Effector CD4-positive, alpha-beta T cell (primary cell): ENCODE measurements at places on chromosomes 1 and 21.
A peak's percentile ranks its signal among the peaks of the same experiment; 100 is the strongest.

- no peak for DNase-seq
Observed at GRCh38 chr1:88892357-88892877, 1.1 kb upstream of the GTF2B start.

DNA sequence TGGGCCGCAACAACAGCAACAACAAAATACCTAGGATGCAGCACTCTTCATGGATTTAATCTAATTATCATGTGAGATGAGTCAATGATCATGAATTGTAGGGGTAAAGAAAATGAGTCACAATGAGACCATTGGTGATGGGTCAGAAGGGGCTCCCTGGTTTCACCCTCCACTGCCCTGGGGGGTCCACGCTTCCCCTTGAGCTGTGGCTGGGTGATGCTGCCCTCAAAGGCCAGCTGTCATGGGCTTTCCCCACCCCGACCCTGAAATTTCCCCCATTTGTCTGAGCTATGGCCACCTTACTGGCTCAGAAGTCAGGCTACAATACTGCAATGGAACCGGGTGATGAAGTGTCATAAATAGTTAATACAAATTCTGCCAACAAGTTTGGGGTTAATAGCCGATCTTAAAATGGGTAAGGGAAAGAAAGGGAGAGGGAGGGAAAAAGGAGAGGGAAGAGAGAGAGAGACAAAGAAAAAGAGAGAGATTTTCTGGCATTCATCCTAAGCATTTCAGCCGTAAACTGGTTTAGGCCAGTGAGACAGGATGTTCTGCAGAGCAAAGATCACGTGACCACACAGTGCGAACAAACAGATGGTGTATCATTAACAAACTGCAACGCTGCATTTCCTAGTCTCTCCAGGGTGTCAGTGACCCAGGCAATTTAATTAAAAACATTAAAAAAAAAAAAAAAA lies 143.4 kb upstream of the ERRFI1 start:
- DNase-seq = peak; percentile 41

DNA sequence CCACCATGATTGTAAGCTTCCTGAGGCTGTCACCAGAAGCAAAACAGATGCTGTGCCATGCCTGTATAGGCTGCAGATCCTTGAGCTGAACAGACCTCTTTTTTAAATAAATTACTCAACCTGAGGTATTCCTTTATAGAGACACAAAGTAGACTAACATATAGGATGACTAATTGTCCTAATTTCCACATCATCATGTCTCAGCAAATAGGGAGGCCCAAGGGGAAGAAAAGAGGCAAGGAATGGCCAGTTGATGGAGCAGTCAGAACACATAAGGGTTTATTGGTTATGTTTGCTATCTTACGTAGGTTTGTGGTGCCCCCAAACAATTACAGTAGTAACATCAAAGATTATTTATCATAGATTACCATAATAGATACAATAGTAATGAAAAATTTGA lies 126.2 kb downstream of the RASAL2 start:
- no peak for DNase-seq

- no peak for DNase-seq
Observed at GRCh38 chr1:67668660-67669059, 16.3 kb upstream of the GADD45A start.

DNA sequence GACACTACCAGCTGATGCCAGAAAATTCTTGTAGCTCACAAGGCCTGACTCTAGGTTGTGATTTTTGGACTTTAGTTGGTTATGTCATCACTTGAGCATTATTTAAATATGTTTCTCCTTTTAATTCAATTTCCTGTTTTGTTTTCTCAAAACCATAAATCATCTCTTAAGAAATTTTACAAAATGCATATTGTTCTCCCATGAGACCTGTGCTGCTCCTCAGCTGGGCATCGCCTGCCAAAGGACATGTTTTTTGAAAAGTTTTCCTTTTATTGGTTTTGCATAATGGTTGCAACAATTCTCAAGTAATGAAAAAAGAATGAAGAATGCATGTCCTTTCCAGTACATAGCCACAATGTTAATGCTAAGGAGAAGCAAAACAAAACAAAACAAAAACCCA lies 204.7 kb upstream of the LYPLAL1 start:
- no peak for DNase-seq

DNA sequence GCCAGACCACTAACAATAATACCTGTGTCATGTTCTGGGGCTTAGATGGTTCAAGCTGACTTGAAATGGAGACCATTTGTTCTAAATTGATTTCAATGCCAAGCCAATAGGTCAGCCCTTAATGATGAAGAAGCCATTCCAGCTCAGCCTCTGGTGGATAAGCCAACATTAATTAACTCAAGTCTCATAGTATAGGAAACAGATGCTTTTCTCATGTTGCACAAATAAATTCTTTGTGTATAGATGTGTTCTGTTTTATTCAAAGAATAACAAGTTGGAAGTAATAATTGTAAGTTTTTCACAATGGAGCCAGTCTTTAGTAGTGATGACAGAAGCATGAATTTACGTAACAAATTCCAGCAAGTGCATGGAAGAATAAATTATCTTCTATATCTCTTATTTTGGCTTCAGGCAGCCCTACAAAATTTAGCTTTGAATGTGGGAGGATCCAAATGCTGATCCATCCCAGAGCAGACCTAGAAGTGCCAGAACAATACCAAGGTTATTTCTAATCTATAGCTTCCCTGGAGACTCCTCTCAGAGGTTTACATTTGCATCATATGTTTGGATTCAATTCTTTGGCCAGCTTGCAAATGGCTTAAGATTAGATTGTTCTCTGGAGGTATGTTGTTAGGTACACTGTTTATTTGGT lies 42.2 kb upstream of the C1orf105 start:
- DNase-seq = no peak

GRCh38 chr21:42062236-42063022 lies 8.7 kb upstream of the UMODL1 start:
- peak; percentile 90 for DNase-seq

DNA sequence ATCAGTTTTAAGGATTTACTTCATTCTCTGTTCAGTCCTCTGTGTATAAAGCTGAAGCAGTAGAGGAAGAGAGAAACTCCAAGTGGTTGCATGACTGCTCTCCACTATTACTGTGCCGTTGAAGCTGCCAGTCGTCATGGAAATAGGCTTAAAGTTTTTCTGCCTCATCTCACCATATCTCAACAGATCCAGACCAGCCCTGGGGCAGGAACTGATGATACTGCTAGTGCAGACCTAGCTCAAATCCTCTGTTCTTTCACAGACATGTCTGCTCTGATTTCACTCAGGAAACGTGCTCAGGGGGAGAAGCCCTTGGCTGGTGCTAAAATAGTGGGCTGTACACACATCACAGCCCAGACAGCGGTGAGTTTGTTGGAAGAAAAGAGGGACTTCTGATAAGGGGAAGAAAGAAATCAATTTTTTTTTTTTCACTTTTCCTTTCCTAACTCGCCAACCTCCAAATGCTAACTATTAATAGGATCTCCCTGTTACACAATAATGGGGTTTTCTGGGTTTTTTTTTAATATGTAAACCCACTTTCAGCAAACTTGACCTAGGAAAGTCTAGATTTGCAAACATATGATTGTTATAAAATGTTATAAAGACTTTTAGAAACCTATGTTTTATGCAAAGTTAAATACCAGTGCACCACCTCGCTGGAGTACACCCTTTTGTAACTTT lies 22.2 kb upstream of the STRIP1 start:
- DNase-seq = no peak

DNA sequence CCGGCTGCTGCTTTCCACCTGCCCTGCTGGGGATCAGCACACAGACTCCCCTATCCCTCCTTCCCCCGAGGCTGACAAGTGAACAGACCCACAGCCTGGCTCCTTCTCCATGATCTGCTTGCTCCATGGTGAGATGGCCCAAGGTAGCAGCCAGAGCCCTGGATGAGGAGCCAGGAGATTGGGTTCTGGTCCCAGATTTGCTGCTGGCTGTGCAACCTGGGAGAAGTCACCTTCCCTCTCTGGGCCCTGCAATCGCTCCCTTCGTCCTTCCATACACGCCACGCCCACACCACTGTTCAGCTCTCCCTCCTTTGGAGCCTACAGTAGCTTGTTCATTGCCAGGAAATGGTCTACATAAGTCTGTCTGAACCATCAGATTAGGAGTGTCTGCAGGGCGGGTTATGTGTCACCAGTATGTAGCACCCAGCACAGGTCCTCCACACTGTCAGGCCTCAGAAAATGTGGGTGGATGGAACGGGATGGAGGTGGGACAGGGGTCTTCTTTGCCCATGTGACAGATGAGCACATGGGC lies 9.2 kb upstream of the EPHA8 start:
- no peak for DNase-seq

DNA sequence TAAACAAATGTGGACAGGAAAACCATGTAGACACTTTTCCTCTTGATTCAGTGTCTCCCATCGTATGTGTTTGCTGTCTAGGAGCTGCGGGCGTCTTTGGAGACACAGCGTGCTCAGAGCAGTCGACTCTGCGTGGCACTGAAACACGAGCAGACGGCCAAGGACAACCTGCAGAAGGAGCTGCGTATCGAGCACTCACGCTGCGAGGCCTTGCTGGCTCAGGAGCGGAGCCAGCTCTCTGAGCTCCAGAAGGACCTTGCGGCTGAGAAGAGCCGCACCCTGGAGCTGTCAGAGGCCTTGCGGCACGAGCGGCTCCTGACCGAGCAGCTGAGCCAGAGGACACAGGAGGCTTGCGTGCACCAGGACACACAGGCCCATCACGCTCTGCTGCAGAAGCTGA lies 27.2 kb upstream of the DIP2A start:
- no peak for DNase-seq

DNA sequence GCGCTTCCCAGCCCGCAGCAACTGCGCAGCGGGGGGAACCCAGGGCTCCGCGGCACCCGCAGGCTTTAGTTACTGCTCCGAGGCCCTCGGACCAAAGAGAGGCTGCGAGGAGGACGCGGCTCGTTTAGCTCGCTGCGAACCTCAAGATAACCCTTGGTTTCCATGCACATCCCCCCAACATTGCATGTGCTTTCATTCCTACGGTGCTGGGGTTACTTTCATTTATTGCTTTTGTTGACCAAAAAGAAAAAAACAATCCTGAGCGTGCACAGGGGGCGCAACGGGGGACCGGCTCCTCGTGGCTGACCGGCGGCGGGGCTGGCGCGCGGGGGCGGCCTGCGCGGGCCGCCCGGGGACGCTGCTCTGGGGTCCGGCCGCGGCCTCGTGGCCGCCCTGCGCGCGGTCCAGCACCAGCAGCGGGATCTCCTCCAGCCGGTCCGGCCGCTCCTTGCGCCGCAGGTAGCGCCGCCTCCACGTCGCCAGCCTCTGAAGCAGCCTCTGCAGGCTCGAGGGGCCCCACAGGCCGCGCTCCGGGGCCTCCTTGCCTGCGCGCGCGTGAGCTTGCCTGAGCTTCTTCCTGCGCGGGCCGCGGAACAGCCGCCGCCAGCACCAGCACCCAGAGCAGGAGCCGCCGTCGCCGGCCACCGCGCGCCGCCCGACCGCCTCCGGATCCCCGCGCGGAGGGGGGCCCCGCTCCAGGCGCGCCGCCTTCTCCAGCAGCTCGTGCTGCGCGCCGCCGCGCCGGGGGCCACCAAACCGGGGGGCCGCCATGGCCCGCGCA lies 77.4 kb downstream of the DESI2 start:
- no peak for DNase-seq

- no peak for DNase-seq
Observed at GRCh38 chr1:176692988-176693696, 230.2 kb downstream of the PAPPA2 start.

DNA sequence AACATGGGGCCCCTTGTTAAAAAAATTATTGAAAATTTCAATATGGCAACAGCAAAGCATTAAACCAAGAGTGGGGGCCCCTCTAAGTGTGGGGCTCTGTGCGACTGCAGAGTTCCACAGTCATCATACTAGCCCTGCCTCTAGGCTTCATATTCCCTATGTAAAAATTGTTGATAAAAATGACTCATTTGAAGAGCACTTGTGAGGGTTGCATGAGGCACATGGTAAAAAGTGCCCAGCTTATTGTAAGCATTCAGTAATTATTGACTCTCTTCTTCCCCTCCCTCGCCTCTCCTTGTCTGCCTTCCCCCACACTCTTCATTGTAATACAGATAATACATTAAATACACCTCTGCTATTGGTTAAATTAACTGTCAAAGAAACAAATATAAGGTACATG lies 86.7 kb upstream of the PTBP2 start:
- no peak for DNase-seq

DNA sequence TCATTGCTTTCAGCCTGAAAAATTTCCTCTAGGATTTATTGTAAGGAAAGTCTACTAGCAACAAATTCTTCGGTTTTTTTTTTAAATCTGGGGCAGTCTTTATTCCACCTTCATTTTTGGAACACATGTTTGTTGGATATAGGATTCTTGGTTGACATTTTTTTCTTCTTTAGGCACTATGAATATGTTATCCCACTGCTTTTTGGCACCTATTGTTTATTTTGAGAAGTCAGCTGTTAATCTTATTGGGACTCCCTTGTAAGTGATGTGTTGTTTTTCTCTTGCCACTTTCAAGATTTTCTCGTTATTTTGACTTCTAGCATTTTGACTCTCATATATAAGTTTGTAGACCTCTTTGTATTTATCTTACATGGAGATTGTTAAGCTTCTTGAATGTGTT lies 99.3 kb downstream of the NPHS2 start:
- no peak for DNase-seq

DNA sequence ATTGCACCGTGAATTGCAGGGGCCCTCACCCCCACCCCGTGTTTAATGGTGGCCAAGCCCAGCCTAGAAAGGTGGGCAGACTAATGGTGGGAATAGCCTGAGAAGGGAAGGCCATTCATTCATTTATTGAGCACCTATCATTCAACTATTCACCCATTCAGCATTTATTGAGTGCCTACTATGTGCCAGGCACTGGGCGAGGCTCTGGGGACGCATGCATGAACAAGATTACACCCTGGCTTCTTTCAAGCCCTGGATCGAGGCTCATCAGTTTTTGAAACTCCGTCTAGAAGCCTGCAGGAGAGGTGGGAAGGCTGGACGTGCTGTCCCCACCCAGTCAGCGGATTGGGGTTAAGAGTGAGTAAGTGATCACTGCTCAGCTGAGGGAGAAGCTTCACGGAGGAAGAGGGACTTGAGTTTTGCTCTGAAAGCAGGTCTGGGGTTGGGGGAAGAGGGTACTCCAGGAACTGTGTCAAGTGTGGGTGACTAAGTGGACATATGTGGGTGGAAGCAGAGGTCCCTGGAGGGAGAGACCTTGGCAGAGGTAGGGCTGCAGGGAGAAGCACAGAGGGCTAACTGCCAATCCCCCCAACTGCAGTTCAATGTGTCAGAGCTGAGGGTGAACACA lies 35.6 kb downstream of the MEF2D start:
- no peak for DNase-seq

DNA sequence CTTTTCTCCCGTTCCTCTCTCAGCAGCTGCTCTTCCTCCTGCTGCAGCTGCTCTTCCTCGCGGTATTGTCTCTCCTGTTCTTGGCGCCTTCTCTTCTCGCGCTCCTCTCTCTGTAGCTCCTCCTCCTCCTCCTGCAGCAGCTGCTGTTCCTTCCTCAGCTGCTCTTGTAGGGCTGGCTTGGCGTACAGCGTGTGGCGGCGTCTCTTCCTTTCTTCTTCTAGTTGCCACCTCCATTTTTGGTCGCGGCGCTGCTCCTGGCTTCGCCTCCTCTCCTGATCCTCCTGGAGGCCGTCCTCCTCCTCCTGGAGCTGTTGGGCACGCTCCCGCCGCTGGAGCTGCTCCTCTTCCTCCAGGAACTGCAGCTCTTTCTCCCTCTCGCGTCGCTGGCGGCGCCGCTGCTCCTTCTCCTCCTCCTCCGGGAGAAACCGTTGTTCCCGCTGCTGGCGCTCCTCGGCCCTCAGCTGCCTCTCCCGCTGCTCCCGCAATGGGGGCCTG lies 4.8 kb downstream of the TCHH start:
- DNase-seq = no peak

GRCh38 chr21:27678511-27678910 lies 711.6 kb upstream of the ADAMTS5 start:
- no peak for DNase-seq

- no peak for DNase-seq
Observed at GRCh38 chr1:30462826-30463425, 260.5 kb downstream of the MATN1 start.
